Epithelial cell of proximal tubule (primary cell): ENCODE measurements at places on chromosomes 5 and 9. TPM values are rescaled to one million over a fixed set of nuclear protein-coding genes. Genes with fewer than 3 reads are reported as not detected.

TIMD4 gene
- total RNA-seq = 0.17 TPM in 1 of 2 replicates, not detected in the other

PRDM9 gene
- not detected in 2 replicates for total RNA-seq

PDE8B gene
- 0.35 and 0.94 TPM in 2 replicates for total RNA-seq

NTRK2 gene
- total RNA-seq = 0.14 and 0.46 TPM in 2 replicates

TIGD6 gene
- 0.75 and 3.8 TPM in 2 replicates for total RNA-seq
